NCI-H1048 (cell line): ENCODE measurements at places on chromosomes 7 and 10.

- DNase-seq, result no peak
Observed at GRCh38 chr10:122461367-122461728, at the start of gene HTRA1. Gene HTRA1, plus strand, starts transcription at chr10:122461553. Its CDS starts 100 bp downstream, at chr10:122461653.

DNA sequence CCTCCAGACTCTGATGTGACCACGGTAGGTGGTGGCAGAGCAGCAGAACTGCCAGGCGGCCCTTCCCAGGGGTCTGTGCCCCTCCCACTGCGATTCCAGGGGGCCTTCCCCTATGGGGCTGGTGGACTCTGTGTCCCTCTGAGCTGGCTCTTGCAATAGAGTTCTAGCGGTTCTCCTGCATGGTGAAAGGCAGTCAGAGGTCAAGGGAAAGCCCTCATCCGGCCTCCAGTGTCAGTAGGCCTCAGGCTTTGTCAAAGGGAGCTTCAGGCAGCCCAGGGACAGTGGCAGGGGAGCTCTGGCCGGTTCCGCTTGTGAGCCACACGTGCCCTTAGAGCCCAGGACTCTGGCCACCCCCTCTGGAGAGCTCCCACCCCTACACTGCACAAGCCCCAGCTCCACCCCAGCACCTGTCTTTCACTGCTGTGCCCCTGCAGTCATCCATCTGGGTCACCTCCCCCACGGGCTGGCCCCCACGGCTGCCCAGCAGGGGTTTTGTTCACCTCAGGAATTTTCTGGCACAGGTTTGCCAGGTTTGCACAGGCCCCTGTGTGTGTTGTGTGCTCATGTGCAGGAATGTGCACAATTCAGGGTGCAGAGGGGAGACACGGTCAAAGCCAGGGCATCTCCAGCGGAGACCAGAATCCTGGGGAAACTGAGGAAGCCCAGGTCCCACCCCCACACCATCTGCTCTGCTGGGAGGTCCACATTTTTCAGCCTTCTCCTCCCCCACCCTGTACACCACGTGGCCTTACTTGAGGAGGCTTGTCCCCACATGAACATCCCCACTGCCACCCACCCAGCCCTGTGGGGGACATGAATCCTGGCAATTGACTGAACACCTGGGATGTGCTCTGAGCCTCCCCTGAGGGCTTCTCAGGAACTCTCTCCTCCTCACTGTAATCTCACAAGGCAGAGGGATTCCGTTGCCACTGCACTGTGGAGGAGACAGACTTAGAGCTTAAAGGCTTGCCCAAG is 23.8 kb downstream of the C10orf105 start:
- no peak for DNase-seq

DNA sequence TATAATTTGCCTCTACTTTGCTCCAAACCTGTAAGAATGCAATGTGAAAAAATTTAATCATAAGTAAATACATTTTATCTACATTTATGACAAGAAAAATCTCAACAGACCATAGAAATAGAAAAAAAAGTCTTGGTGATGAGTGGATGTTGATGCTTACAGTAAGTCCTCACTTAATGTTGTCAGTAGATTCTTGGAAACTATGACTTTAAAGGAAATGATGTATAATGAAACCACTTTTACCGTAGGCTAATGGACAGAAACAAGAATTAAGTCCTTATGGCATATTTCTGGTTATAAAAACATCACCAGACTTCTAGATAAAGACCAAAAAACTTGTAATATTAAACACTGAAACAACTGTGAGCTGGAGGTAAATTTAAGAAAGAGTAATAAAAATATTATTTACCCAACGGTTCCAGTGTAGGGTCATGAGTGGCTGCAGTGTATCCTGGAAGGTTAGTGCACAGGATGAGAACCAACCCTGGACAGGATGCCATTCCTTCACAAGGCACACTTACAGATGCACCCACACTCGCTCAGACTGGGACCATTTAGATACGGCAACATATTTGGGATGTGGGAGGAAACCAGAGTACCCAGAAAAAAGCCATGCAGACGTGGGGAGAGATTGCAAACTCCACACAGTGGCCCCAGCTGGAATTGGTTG is 76.3 kb downstream of the GLCCI1 start:
- DNase-seq, result no peak

GRCh38 chr10:44713307-44713706 is 197.8 kb upstream of the TMEM72 start:
- no peak for DNase-seq

DNA sequence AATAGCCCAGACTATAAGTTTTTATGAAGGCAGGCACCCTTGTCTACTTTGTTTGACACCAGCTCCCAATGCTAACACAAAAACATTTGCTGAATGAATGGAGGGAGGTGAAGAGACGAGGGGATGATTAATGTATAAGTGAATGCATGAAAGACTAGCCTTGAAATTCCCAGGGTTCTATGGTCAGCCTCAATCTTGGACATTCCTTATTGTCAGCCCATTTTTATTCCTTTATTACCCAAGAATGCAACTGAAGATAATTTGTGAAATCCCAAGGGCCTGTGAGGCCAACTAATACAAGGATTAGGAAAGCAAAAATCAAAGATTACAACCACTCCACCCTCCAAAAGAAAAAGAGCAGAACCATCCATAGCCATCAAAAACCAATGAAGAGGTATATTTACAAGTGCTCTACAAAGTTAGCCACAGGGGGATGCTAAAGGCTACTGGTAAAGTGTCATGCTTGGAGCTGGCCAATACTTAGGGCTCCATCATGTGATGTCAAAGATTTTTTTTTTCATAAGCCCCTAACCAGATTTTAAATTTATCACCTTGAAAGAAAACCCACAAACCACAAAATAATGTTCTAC is 40.0 kb upstream of the ASAH2 start:
- no peak for DNase-seq

GRCh38 chr10:35700487-35700882 is 58.4 kb upstream of the FZD8 start:
- DNase-seq, result no peak
